Central memory CD4-positive, alpha-beta T cell (primary cell): ENCODE measurements at places on chromosomes 3 and 15.
A peak's percentile ranks its signal among the peaks of the same experiment; 100 is the strongest.

DNA sequence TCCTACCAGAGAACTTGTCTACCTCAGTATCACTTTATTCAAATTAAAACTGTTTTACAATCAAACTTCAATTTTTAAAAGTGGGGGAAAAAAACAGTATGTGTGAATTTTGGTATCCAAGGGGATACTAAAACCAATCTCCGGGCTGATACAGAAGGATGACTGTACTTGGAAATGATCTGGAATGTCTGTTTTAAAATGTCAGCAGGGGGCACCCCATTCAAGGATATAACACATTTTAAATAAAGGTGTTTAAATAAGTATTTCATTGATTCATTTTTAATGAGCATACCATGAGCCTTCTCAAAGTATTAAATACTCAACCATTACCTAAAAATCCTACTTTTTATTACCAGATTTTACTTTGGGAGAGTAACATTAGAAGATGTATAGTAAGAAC lies 67.9 kb downstream of the ULK4 start:
- DNase-seq, result peak; percentile 11

DNA sequence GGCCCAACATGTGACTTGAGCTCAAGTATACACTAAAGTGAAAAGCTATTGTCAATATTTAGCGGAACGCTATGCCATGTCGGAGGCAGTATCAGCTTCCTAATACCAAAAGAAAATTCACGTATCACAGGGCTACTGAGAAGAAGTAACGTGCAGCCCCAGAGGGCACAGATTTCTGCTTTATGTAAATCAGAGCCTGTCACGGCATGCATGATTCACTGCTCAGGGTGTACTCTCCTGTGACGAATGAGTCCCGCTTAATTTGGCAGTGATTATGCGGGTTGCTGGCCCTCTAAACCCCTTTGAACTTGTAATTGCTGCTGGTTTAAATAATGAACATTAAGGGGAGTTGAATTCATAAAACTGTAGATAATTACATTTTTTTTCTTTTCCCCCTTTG lies 85.3 kb downstream of the MEIS2 start:
- no peak for DNase-seq

DNA sequence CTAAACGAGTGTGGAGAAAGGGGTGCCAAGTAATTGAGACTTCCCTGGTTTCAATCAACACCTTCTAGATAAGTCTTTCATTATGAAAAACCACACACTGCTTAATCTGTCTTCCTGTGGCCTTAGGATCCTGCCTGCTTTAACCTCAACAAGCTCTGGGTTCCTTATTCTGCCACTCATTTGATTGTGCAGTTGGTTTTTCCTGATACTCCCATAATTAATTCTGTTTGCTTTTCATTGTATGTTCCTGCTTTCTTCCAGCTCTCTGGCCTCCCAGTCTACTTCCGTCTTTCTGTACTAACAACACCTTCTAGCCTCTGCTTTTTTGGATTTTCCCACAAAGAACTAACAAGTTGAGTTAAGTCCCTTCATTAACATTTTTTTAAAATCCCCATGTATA lies 20.2 kb upstream of the GCNT3 start:
- DNase-seq, result no peak

DNA sequence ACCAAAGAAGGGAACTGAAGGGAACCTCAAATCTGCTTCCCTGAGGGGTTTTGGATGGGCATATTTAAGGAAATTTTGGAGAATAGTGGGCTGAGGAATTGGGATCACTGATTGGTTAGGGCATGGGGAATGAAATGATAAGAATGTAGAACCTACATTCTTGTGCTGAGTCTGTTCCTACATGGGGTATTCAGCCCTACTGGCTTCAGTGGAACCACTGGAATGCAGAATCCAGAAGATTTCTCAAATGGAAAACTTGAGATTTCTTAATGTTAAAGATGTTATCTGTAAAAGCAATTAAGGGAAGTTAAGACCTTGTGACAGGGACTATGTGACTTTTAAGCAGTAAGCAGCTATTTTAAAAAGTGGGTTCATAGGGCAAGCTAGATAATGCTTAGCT lies 1062.4 kb downstream of the AGBL1 start:
- DNase-seq, result no peak

GRCh38 chr3:8872261-8872660 lies 91.0 kb downstream of the RAD18 start:
- no peak for DNase-seq

GRCh38 chr3:170132335-170132734 lies 49.2 kb downstream of the PHC3 start:
- no peak for DNase-seq

GRCh38 chr3:133209871-133210550 lies 171.8 kb downstream of the TMEM108 start:
- no peak for DNase-seq

GRCh38 chr3:139378587-139379241 lies 10.7 kb downstream of the COPB2 start:
- DNase-seq, result no peak

DNA sequence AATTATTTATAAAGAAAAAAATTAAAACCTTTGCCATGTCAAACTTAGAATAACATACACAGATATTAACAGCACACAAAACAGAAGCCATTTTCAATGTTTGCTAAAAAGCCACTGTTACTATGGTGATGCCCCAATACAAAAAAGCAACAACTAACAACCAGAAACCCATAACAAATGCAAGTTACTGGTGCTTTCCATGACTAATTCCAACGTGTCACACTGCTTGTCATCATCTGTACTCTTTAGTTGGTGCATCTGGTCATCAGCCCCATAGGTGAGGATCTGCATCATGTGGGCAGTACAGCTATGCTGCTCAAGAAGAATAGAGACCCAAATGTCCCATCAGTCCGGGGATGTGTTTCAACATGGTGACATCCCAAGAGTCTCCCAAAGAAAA lies 52.8 kb downstream of the ATP8B4 start:
- no peak for DNase-seq

DNA sequence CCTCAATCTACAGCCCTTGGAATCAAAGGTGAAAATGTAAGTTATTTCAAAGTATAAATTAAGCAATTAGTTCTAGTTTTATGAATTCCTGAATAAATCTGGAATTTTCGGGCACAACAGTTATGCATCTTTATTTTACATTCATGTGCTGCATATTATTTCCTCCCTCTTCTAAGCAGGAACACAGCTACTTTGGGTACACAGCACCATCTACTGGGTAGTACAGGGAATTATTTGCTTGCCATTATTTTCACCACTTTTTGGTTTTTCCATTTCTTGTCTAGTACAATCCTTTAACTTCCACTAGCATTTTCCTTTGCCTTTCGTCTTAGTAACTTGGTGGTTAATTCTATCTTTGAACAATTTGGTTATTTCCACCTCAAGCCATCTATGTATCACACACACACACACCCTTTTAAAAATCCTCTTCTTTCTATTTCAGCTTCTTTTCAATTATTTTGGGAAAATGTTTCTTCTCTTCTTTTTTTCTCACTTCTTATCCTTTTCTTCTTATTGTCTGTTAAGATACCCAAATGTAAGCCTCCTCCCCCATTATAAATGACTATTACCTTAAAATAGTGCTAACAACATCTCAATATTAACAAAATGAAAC lies 451.0 kb downstream of the MFSD1 start:
- no peak for DNase-seq

GRCh38 chr15:64156652-64157331 lies 5.3 kb downstream of the SNX22 start:
- DNase-seq, result no peak

DNA sequence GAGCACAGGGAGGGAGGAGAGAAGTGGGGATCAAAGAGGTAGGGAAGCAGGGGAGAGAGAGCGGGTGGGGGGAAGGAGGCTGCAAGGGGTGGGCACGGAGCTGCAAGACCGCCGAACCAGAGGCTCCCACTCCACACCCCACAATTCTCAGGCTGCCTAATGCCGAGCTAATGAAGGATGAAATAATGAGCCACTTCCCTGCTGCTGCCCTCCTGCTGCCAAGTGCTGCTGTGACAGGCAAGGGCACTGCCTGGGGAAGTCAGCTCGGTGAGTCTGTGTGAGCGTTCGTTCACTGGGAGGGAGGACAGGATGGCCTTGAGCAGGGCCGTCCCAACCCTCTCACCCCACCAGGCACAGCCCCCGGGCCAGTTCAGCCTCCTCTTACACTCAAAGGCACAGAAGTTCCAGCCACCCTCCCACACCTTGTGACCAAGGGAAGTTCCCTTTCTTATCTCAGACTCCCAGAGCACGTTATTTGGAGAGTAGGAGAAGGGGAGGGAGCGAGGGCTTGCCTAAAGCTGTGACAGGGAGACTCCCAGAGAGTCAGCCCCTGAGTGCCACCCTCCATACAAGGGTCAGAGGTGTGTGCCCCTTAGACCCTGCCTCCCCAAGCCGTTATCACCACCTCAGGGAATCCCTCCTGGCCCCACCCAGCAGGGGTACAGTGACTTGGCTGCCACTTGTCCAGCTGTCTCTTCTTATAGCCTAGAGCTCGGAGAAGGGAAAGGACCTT lies 12.4 kb downstream of the GLYCTK start:
- DNase-seq, result no peak

- no peak for DNase-seq
Observed at GRCh38 chr3:73041537-73041936, 19.9 kb upstream of the EBLN2 start.

DNA sequence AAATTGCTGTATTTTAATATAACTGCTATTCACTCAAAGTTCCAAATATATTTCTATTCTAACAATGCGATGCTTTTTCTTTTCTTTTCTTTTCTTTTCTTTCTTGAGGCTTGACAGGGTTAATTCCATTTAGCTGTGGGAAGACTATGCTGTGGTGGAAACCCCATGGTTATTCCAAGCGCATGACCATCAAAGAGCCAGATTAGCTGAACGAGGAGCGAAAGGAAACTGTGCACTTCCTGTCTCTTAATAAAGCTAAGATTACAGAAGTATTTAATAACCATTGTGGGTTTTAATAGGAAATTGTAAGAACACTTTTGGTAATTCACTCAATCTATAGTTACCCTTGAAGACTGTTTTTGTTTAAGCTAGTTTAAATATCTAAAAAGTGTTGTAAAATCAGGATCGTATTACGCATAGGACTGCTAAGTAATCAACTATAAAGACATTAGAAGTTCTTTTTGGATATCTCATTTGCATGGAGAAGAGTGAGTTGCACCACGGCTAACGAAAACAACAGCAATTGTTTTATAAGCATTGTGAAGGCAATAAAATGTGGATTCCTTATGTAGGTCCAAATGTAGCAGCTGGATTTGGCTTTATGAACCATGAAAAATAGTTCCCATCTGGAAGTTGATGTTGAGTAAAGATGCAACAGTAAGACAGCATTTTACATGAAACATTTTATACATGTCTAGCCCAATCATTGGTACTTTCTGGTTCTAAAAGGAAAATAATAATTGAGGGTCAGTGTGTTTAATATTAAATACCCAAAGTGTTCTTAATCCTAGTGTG lies 105.4 kb downstream of the ZIC1 start:
- no peak for DNase-seq

DNA sequence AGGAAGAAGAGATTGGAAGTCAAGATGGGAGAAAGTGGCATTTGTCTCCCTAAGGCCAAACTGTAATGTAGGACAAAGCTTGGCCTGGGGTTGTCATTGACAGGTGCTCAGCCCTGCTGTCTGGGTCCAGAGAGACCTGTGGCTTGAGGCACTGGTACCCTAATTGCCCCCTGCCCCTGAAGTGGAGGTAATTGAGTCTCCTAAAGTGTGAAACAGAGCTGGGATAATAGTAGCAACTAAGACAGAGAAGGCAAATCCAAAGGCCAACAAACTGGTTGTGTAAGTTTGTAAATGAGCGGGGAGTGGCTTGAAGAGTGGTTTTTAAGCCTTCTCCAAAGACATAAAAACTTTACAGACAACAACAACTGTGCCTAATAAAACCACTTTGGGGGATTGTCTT lies 264.2 kb upstream of the ROPN1 start:
- DNase-seq, result no peak

GRCh38 chr3:137761099-137761562 lies 3.0 kb upstream of the SOX14 start:
- DNase-seq, result no peak

- no peak for DNase-seq
Observed at GRCh38 chr15:31463521-31464102, 137.0 kb downstream of the KLF13 start.

DNA sequence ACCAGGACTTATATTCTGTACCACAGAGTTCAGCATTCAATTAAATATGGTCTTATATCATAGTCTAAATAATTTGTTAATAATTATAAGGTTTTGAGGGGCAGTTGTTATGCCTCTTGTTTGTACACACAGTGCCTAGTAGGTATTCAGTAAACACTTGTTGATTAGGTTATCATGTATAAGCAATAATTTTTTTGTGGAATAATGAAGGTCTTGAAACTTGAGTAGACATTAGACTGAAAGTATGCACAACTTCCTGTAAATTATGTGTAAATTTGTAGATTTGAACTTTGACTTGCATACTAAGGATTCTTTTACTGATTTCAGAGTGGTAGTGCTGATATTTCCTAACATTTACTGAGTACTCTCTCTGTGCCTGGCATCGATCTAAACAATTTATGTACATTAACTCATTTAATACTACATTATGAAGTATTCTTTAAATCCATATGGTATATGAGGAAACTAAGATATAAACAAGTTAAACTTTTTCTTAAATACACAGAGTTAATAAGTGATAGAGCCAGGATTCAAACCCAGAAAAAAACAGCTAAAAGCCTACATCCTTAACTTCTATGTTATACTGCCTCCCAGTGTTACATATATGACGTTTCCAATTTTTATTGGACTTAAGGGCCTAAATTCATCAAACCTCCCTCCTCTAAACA lies 65.1 kb downstream of the GLCE start:
- no peak for DNase-seq

DNA sequence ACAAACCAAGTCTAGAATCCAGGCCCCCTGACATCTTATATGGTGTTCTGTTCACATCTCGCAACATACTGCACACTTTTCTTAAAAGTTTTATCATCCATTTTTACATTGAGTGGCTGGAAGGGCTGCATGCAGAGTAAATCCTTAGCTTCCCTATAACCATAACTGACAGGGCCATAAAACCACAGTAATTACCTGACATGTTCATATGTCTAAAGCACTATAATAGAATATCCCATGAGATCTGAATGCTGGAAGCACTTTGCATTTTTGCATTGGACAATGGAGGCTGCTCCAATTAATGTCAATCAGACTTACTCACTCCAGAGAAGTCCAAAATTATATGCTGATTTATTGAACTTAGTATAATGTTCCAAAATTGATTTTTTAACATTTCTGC lies 86.6 kb upstream of the HES1 start:
- no peak for DNase-seq
